Karpas-422 (cell line): ENCODE measurements at places on chromosomes 12 and 14. TPM values are rescaled to one million over a fixed set of nuclear protein-coding genes. Genes with fewer than 3 reads are reported as not detected.

GRCh38 chr14:22634233-22634900 is 9.8 kb downstream of the OR6J1 start:
- no peak overlapping the region for H3K4me3 ChIP-seq
- no peak overlapping the region for H3K27ac ChIP-seq
- no peaks in the 10 kb centered on the region for H3K4me1 ChIP-seq
- DNase-seq, result peak; percentile 34

- no peak overlapping the region for H3K27ac ChIP-seq
- H3K27me3 ChIP-seq, result no peaks in the 10 kb centered on the region
- no peak overlapping the region for H3K4me3 ChIP-seq
- H3K36me3 ChIP-seq, result no peaks in the 10 kb centered on the region
- H3K4me1 ChIP-seq, result no peaks in the 10 kb centered on the region
These were observed 119.3 kb downstream of the BEGAIN start for GRCh38 chr14:100467939-100468338.

GRCh38 chr12:111367661-111368221 is 1.2 kb downstream of the PHETA1 start:
- peaks cover 12% of the 10 kb centered on the region for H3K4me1 ChIP-seq
- no peaks in the 10 kb centered on the region; the same call in 1 of the 2 replicates for H3K27me3 ChIP-seq
- no peak overlapping the region for H3K4me3 ChIP-seq

DNA sequence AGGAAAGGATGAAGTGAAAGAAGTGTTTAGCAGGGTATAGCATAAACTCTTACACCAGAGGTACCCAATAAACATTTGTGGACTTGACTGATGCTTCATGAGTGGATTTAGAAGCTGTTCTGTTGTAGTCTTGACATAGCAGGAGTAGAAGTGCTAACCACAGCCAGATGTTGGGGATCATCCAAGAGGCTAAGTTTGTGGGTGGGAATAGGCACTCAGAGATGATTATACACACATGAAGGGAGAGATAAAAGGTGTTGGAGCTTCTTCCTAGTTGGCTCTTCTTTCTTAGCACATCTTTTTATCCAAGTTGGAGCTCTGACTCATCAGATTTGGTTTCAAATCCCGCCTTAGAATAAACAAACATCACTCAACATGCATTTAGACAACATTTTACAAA is 166.7 kb upstream of the E2F7 start:
- no peak overlapping the region for H3K27ac ChIP-seq
- H3K27me3 ChIP-seq, result no peaks in the 10 kb centered on the region
- no peak for DNase-seq
- H3K36me3 ChIP-seq, result no peaks in the 10 kb centered on the region
- no peaks in the 10 kb centered on the region for H3K4me1 ChIP-seq

GRCh38 chr14:71521238-71522135 is 410.7 kb upstream of the RGS6 start:
- H3K4me3 ChIP-seq, result no peak overlapping the region
- H3K36me3 ChIP-seq, result no peaks in the 10 kb centered on the region
- no peak for DNase-seq
- no peak overlapping the region for H3K27ac ChIP-seq
- H3K27me3 ChIP-seq, result no peaks in the 10 kb centered on the region

DNA sequence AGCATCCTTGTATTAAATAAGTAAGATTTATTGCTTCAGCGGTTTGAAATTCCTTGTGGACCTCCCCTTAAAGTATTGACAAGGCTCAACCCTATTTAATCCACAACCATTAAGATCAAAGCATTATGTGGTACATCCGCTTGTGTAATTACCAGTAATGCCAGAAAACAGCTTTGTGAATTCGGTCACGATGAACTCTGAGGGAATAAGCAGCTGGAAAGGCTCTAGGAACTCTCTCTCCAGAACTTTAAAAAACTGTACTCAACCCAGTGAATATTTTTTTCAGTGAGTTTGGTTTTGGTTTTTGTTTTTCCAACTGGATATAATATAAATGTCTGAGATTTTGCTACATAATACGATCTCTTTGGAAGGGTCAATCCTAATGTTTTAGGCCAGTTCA is 49.3 kb upstream of the DIO2 start:
- no peaks in the 10 kb centered on the region for H3K36me3 ChIP-seq
- no peak for DNase-seq
- no peak overlapping the region for H3K4me3 ChIP-seq
- H3K27me3 ChIP-seq, result no peaks in the 10 kb centered on the region
- no peak overlapping the region for H3K27ac ChIP-seq

DNA sequence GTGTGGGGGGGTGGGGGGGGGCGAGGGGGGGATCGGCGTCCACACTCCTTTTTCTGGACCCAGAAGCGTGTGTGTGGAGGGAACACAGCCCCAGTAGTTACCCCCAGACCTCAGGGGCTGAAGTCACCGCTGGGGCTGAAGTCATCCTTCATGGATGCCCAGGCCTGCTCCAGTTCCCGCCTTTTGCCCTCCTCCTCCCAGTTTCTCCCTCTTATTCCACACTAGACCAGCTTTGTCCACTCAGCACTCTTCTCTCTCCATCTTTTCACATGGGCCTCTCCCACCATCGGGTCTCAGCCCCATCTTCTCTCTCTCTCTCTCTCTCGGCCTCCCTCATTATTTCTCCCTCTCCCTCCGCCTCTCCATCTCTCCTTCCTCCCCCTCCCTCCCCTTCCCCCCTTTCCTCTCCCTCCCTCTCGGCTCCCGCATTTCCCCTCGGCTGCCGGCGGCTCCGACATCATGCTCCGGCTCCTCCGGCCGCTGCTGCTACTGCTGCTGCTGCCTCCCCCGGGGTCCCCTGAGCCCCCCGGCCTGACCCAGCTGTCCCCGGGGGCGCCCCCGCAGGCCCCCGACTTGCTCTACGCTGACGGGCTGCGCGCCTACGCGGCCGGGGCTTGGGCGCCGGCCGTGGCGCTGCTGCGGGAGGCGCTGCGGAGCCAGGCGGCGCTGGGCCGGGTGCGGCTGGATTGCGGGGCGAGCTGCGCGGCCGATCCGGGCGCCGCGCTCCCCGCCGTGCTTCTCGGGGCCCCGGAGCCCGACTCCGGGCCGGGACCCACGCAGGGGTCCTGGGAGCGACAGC is at the start of gene P3H3:
Gene P3H3, plus strand, starts transcription at position 426 of the 799 bp plus-strand sequence. Its CDS starts 34 bp downstream, at position 460.
- DNase-seq, result no peak
- no peak within 1 kb of the TSS for H3K27ac ChIP-seq

GRCh38 chr12:66541426-66541825 is 137.4 kb downstream of the GRIP1 start:
- no peaks in the 10 kb centered on the region for H3K36me3 ChIP-seq
- no peak overlapping the region for H3K4me3 ChIP-seq
- H3K27me3 ChIP-seq, result no peaks in the 10 kb centered on the region
- H3K27ac ChIP-seq, result no peak overlapping the region
- no peak for DNase-seq
- H3K4me1 ChIP-seq, result no peaks in the 10 kb centered on the region

DNA sequence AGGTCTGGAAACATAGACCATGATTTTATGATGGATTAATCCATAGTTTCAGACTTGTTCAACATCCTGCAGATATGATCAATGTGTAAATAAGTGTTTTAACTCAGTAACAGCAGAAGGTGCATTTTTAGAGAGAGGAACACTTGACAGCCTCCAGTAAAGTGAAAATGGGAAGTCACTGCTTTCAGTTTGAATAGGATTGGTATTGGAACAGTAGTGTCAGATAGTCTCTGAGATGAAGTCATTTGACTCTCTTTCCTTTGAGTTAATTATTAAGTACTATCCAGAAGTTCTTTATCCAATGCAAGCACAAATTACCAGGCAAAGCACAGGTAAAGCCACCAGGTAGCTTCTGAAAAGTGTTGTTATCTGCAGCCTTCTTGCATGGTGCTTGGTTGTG is 14.5 kb upstream of the NAV3 start:
- H3K4me1 ChIP-seq, result no peaks in the 10 kb centered on the region
- DNase-seq, result no peak
- H3K4me3 ChIP-seq, result no peak overlapping the region
- no peaks in the 10 kb centered on the region for H3K27me3 ChIP-seq

DNA sequence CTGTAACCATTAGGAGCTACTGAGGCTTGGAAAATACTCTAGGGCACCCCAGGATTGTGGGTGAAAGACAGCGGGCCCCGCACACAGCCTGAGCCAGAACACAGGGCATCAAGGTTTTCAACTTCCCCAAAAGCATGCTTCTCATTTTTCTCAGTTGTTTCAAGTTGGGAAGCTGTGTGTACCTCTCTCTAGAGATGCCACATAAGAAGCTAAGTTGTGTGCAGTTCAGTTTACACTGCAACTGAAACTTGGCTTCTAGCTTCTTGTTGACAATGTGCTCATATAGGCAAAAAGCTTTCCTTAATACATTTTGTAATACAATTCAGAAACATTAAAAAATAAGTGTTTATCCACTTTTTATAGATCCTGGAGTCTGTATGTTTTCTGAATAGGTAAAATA is 88.1 kb upstream of the PTPRR start:
- H3K36me3 ChIP-seq, result no peaks in the 10 kb centered on the region
- no peak for DNase-seq
- no peak overlapping the region for H3K4me3 ChIP-seq

GRCh38 chr12:14910090-14910915 is 24.6 kb upstream of the MGP start:
- no peaks in the 10 kb centered on the region for H3K27me3 ChIP-seq
- no peak overlapping the region for H3K4me3 ChIP-seq
- no peaks in the 10 kb centered on the region for H3K36me3 ChIP-seq
- no peak overlapping the region for H3K27ac ChIP-seq

GRCh38 chr12:109735051-109735521 is 21.5 kb downstream of the FAM222A start:
- no peaks in the 10 kb centered on the region for H3K4me1 ChIP-seq
- H3K27me3 ChIP-seq, result no peaks in the 10 kb centered on the region
- H3K36me3 ChIP-seq, result no peaks in the 10 kb centered on the region
- DNase-seq, result no peak
- H3K27ac ChIP-seq, result no peak overlapping the region
- no peak overlapping the region for H3K4me3 ChIP-seq

Gene HAL
- 0.07 and 0.69 TPM in 2 replicates for total RNA-seq

Gene FAM161B
- 4.1 and 5.8 TPM in 2 replicates for total RNA-seq

Gene RGS6
- total RNA-seq, result 0.07 and 9.4 TPM in 2 replicates
